NCI-H2227 treated with DMSO at 0.1 percent for 48 hours (cell line): ENCODE measurements at places on chromosomes 16 and 17.

DNA sequence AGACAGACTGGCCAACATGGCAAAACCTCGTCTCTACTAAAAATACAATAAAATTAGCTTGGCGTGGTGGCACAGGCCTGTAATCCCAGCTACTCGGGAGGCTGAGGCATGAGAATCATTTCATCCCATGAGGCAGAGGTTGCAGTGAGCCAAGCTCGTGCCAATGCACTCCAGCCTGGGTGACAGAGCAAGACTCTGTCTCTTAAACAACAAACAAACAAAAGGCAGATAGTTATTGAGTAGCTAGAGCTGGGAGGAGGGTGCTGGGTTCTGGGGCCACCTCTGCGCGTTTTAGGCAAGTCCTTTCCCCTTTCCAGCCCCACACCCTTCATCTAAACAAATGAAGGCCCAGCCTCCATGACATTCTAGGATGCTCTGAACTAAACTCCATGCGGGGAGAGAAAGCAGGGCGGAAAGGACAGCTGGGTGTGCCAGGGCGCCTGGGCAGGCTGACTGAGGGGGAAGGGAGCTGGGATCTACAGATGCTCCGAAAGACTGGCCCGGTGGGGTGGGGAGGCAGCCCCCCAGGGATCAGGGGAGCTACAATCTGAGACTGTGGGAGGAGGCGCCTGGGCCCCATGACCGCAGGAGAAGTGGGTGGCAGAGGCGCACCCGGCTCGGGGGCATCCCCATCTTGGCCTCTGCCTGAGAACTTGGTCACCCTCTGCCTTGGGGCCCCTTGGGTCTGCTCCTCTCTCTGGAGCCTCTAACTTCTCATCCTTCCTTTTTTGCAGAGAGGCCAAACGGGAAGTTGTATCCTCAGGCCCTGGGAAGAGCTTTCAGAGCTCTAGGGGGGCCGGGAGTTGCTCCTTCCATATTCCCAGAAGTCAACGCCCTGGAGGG, 910 bp downstream of the ITGAL start:
- DNase-seq: no peak

DNA sequence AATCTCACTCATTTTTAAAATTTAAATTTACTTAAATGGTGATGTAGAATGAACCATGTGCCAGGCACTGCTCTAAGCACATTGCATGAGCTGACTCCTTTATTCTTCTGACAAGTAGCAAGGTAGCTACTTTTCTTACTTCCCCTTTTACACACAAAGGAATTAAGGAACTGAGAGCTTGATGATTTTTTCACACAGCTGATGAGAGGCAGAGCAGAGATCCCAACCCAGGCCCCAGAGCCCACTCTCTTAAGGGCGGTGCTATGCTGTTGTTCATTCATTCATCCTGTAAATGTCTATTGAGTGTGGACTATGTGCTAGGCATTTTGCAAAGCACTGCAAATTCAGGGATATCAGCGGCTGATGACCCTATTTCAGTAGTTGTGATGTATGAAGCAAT, 17.9 kb downstream of the SEC14L5 start:
- no peak for DNase-seq

- DNase-seq: peak; percentile 59
These were observed 542 bp downstream of the CBX4 start for GRCh38 chr17:79838522-79839274.

- no peak for DNase-seq
These were observed 3.9 kb upstream of the NLRC5 start for GRCh38 chr16:56985288-56985961.

DNA sequence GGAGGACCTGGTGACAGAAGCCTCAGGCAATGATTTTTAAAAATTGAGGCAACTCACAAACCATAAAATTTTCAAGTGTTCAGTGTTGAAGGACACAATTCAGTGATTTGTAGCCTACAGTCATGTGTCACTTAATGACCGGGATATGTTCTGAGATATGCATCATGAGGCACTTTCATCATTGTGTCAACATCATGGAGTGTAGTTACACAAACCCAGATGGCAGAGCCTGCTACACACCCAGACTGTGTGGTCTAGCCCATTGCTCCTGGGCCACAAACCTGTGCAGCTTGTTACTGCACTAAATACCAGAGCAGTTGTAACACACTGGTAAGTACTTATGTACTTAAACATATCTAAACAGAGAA, 1.6 kb downstream of the PRSS41 start:
- no peak for DNase-seq

DNA sequence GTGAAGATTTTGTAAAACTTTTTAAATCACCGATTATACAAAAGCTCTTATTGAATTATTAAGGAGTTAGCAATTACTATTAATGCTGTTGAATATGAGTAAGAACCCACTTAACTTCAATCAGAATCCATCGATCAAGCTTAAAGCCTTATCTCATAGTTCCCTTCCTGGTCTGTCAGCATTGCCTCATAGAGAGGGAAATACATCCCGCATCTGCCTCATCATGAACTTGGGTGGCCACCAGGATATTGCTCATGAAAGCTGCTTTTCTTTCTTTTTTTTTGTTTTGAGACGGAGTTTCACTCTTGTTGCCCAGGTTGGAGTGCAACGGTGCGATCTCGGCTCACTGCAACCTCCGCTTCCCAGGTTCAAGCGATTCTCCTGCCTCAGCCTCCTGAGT, 66.7 kb downstream of the PIGL start:
- no peak for DNase-seq

- peak; percentile 40 for DNase-seq
These were observed 2.4 kb downstream of the EFNB3 start for GRCh38 chr17:7707446-7707845.

DNA sequence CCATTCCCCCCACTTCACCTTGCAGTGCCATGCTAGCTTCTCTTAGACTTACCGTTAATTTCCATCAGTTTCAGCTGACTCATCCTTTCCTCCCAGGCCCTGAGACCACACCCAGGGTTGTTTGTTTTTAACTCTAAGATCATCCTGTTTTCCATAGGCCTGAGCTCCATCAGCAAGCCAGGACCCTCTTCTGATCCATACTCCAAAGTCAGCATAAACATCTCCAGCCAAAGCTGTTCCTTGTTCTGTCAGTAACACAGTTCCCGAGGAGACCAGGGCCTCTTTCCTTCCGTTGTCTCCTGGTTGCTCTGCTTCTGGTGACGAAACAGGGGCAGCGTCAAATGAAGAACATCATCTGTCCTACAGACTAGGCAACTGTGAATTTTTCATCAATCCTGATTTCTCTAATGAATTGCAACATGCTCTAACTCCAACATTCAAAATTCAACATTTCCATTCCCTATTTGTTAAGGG, 83.8 kb upstream of the HNF1B start:
- no peak for DNase-seq

GRCh38 chr16:54241525-54241924, 45.1 kb downstream of the IRX3 start:
- no peak for DNase-seq

DNA sequence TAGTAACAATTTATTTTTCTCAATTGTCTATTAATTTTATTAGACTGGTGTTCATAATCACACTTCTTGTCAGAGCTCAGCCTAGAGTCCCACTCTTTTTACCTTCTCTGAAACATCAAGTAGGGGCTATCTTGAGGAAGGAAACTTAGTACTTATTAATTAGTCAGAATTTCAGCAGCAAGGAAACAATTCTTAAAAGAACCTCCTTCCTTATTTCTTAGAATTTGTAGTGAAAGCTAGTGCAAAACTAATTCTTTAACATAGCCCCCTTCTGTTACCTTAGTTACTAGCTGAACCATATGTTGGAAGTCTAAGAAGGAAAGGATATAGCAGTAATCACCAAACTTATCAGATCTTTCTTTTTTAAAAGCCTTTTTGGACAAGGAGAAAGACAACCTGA, 35.2 kb downstream of the MAP2K4 start:
- no peak for DNase-seq

DNA sequence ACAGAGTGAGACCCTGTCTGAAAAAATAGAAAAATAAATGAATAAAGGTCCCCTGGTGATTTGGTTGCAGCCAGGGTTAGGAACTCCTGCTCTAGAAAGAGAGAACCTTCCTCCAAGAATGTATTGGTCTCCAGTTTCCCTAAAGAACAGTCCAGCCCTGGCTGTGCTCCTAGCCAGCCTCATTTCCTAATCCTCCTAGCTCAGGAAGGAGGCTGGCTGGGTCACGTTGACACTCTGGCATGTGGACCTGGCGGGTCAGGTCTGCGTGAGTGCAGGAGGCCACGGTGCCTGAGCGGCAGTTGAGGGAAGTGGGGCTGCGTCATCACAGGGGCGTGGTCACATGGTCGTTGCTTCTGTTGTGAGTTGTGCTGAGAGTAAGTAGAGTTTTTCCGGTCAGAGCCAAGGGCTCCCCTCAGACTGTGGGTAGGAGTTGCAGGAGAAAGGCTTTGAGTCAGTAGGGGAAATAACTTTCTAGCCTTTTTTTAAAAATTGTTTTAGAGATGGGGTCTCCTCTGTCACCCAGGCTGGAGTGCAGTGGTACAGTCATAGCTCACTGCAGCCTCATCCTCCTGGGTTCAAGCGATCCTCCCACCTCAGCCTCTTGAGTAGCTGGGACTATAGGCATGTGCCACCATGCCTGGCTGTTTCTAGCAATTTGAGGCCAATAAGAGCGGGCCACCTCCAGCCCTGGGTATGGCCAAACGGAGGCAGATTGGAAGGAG, 194.0 kb upstream of the CIBAR2 start:
- no peak for DNase-seq

DNA sequence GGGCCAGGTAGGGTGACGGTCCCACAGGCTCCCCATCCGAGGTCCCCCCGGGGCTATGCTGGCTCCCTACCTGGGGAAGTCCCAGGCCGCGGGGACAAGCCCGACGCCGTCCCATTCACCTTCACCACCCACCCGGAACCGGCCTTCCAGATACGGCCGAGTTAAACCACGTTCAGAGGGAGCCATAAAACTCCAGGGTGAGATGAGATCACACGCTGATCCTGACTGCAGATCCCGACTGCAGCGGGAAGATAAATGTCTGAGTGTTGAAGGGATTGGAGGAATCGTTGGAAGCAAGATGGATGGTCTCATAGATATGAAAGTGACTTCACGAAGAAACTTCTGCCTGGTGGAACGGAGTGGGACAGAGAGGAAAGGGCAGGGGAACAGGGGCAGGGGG, 13.6 kb upstream of the C1QTNF8 start:
- no peak for DNase-seq

DNA sequence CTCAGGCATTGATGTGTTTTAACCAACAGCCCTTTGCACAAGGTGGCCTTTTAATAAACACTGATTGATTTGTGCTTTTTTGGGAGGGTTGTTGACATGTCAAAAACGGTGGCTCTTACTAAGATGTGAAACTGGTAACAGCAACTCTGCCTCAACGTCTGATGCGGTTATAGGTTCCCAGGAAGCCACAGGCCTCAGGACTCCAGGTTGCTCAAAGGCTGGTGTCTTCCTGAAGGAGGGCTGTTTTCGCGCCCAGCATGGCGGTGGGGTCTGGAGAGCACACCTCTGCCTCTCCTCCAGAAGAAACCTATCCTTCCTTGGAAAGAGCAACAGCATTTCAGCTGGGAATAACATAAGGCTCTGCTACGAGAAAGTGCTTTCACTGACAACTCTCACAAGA, 187.5 kb downstream of the IRF8 start:
- no peak for DNase-seq

DNA sequence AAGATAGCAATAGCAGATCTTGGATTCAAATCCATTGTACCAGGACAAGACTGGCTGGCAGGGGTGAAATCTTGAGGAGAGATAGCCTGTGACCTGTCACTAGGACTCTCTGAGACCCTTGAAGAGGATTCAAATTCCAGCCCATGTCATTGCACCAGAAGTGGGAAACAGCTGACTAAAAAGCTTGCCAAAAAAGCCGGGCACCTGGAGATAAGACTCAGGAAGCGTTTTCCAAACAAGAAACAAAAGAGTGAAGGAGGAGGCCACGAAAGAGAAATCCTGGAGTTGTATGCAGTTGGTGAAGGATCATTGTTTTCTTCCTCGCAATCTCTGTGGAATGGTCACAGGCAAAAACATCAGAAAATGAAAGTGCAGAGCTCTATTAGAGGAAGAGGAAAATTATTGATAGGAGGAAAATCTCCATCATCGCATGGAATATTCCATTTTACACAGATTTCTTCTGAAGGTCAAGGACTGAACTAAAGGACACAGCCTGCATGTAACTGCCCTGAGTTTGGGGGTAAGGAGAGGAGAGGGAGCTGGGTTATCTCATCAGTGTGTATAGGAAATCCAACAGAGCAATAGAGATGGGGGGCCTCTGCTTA, 9.0 kb upstream of the WSB1 start:
- DNase-seq: no peak

DNA sequence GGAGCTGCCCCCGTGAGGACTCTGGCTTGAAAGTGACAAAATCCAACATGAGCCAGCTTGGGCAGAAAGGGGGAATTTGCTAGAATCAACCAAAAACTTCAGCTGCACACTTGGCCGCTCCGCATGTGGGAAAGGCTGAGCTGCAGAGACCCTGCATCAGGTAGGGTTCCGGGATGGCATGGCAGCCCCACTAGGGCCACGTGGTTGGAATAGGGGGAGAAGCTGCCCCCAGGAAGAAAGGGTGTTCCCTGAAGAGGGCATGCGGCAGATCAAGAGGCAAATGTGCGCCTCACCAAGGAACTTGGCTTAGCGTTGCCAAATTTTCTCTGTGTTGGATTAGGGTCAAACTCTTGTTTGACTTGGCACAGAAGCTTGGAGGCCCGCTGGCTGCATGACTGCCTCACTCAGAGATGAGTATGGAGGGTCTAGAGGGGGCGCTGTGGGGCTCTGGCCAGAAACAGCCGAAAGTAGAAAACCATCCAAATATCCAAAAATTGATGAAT, 29.2 kb upstream of the WFIKKN2 start:
- DNase-seq: no peak

GRCh38 chr16:67930678-67931211, 917 bp downstream of the CTRL start:
- DNase-seq: no peak

DNA sequence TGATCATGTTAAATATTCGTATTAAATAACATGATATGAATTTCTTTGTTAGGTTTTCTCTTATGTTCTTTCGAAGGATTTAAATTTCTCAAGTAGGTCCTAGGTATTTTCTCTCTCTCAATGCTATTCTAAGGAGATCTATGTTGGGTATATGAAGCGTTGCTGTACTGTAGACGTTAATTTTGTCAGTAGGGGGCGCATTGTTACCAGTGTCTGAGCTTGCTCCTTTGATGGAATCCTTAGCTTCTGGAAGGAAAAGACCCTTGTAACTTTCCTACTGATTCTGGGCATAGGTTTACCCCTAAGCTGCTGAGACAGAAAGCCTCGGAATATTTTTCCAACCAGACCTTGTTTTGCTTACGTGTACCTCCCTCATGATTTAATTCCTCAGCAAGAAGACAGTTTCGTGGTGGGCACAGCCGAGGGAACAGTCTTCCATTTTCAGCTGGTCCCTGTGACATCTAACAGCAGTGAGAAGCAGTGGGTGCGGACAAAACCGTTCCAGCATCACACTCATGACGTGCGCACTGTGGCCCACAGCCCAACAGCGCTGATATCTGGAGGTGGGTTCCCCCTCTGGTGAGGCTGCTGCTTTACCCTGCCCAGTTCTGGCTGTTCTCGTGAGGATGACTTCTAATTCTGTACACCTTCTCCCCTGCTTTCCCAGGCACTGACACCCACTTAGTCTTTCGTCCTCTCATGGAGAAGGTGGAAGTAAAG, 17.9 kb downstream of the UTP4 start:
- DNase-seq: peak; percentile 71

GRCh38 chr16:10982465-10983150, 38.2 kb downstream of the CLEC16A start:
- no peak for DNase-seq
